ENCODE measurements at places on chromosomes 16 and 17.

DNA sequence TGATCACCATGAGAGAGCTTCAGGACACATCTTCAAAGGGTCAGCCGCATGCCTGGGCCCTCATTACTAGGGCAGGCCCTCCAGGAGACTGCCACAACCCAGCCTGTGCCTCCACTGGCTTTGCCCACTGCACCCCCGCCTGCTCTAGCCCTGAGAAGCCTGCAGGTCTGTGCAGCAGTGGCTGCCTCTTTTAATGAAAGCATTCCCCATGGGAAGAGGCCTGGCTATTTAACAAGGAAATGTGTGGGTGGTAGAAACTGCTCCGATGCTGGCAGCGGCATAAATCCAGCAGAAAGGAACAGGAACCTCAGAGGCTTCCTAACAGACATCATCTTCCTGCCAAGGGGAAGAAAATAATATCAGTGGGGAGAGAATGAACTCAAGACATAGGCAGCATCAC, 375 bp upstream of the KRT32 start:
- H3K4me1 ChIP-seq, result no peaks in the 10 kb centered on the region
- DNase-seq, result no peak
- H3K27me3 ChIP-seq, result no peaks in the 10 kb centered on the region
- no peaks in the 10 kb centered on the region for H3K36me3 ChIP-seq

DNA sequence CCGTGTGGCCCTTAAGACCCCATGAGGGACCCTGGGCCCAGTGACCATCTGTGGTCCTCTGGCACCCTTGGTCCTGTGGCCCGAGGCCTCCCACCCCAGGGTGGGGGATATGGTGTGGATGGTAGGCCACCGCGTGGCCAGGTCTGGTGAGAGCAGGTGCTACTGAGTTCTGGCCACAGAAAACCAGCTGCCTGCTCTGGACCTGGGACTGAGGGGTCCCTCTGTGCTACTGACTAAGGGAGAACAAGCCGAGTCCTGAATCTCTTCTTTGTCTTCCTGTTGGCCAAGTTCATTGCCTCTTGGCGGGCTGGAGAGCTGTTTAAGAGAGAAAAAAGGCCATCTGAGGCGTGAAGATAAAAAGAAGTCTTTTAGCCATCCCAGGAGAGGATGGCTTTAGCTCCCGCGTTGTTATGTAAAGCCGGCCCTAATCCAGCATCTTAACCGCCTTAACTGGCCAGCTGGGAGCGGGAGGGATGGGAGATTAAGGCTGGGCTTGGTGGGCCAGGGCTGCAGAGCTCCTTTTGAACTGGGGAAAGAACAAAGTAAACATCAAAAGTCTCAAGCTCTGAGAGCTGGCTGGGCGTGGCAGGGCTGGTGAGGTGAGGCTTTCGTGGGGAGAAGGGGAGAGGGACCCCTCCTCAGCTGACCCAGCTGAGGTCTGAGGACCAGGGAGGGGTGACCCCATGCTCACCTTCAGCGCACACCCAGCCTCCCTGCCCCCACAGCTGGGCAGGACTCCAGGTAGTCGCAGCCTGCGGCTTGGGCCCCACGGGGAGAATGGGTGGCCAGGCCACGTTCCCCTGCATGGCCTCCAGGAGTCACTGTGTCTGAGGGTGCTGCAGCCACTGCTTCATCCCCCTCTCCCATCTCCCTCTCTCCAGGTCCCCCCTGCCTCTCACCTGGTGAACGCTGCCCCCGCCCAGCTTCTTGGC, 62.4 kb downstream of the NKD1 start:
- DNase-seq, result no peak
- no peaks in the 10 kb centered on the region for H3K36me3 ChIP-seq
- H3K4me3 ChIP-seq, result no peak overlapping the region

DNA sequence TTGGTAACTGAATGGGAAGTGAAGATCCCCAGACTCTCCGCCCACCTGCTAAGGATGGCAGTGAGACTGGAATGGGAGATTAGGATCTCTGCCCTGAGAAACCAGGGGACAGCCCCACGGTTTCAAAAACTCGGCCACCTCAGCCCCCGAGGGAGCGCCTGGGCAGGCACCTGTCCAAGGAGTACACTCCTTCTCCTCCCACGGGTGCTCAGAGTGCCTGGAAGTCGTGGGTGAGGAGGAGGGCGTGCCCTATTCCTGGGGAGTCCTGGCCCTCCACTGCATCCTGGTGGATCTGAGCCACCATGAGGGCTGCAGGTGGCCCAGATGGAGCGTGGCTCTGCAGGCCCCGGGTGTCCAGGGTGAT, 78.5 kb downstream of the MGAT5B start:
- no peaks in the 10 kb centered on the region for H3K4me1 ChIP-seq
- no peak overlapping the region for H3K4me3 ChIP-seq
- no peak for DNase-seq

- no peak overlapping the region for H3K4me3 ChIP-seq
- H3K4me1 ChIP-seq, result no peaks in the 10 kb centered on the region
- peaks cover 25% of the 10 kb centered on the region for H3K36me3 ChIP-seq
- H3K27me3 ChIP-seq, result no peaks in the 10 kb centered on the region
- no peak for DNase-seq
These were observed 78.1 kb downstream of the TIMM22 start for GRCh38 chr17:1074886-1075605.

GRCh38 chr17:47895347-47895855, 635 bp upstream of the SP2 start:
- no peaks in the 10 kb centered on the region for H3K27me3 ChIP-seq
- H3K36me3 ChIP-seq, result peaks cover 15% of the 10 kb centered on the region
- H3K4me3 ChIP-seq, result peak overlapping the region; percentile 75

- H3K4me3 ChIP-seq, result no peak overlapping the region
- no peak for DNase-seq
- H3K4me1 ChIP-seq, result peaks cover 13% of the 10 kb centered on the region
- H3K36me3 ChIP-seq, result peaks cover 38% of the 10 kb centered on the region
These were observed 57.2 kb downstream of the WDR45B start for GRCh38 chr17:82590881-82591539.

GRCh38 chr17:12422651-12423050, 243.0 kb upstream of the MYOCD start:
- no peak overlapping the region for H3K4me3 ChIP-seq
- DNase-seq, result no peak
- no peak overlapping the region for H3K27ac ChIP-seq
- H3K27me3 ChIP-seq, result no peaks in the 10 kb centered on the region
- H3K36me3 ChIP-seq, result no peaks in the 10 kb centered on the region

- no peaks in the 10 kb centered on the region for H3K4me1 ChIP-seq
- no peak overlapping the region for H3K27ac ChIP-seq
- H3K27me3 ChIP-seq, result no peaks in the 10 kb centered on the region
- no peaks in the 10 kb centered on the region for H3K36me3 ChIP-seq
- no peak overlapping the region for H3K4me3 ChIP-seq
- DNase-seq, result no peak
These were observed 44.7 kb downstream of the CRISPLD2 start for GRCh38 chr16:84864326-84864955.

DNA sequence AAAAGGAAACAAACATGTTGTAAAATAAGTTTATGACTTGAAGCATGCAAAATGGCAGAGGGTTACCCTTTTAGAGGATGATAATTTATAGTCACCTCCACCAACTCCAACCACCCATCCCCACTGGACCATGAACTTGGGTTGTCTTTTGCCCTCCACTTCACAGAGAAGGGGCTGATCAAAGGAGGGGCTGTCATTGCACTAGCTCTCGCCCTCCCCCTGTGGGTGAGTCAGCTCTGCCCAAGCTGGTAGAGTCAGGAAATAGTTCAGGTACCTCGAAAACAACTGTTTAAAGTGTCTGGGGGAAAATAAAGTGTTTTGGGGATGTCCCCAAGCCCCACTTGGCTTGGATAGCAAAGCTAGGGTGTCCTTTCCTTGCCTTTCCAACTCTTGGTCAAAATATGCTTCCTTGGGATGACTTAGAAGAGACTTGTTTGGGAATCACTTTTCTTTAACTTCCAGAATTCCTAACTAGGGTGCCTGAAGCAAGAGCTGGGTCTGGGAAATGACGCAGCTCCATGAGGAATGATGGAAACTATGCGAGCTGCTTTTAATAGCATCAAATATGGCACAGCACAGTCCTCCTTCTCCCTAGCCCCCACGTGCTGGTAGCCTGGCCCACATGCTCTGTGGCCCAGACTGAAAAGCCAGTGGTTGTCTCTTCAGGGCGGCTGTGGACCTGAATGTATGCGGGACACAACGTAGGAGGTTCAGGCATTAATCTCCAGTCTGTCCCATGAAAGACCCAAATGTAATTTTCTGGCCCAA, 40.7 kb downstream of the TBX4 start:
- no peaks in the 10 kb centered on the region for H3K36me3 ChIP-seq
- no peak for DNase-seq
- H3K27ac ChIP-seq, result no peak overlapping the region
- H3K27me3 ChIP-seq, result peaks cover 23% of the 10 kb centered on the region
- H3K4me1 ChIP-seq, result no peaks in the 10 kb centered on the region

DNA sequence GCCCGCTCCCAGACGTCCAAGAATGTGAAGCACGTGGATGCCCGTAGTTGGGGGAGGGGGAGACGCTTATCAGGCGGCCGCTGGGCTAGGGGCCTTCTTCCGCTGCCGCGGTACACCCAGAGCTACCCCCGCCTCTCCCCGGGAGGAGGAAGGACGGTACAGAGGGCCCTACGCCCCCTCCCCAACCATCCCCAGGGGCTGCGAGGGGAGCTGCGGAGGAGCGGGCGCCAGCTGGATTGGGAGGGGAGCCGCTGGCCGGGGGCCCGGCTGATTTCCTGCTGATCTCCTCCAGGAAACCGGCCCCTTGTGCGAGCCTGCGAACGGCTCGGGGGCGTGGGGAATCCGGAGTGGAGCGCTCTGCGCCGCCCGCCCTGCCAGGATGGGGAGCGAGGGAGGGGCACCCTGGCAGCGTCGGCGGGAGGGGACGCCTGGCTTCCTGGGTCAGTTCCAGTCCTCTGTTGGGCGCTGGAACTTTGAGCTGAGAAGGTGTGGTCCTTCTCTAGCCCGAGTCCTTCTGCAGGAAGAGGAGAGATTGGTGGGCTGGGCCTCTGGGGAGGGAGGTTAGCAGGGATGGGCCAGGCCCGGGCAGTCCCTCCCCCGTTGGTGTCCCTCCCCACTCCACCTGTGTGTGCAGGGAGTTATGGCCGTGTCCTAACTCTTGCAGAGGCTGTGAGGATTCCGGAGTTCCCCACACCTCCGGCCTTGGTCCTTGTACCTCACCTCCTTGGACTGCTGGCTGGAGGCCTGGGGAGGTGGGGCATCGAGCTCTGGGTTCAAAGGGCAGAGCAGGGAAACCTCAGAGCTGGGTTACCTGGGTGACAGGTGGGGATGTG, 19.2 kb downstream of the GJD3 start:
- H3K4me1 ChIP-seq, result peaks cover 95% of the 10 kb centered on the region
- no peaks in the 10 kb centered on the region for H3K36me3 ChIP-seq
- DNase-seq, result no peak

DNA sequence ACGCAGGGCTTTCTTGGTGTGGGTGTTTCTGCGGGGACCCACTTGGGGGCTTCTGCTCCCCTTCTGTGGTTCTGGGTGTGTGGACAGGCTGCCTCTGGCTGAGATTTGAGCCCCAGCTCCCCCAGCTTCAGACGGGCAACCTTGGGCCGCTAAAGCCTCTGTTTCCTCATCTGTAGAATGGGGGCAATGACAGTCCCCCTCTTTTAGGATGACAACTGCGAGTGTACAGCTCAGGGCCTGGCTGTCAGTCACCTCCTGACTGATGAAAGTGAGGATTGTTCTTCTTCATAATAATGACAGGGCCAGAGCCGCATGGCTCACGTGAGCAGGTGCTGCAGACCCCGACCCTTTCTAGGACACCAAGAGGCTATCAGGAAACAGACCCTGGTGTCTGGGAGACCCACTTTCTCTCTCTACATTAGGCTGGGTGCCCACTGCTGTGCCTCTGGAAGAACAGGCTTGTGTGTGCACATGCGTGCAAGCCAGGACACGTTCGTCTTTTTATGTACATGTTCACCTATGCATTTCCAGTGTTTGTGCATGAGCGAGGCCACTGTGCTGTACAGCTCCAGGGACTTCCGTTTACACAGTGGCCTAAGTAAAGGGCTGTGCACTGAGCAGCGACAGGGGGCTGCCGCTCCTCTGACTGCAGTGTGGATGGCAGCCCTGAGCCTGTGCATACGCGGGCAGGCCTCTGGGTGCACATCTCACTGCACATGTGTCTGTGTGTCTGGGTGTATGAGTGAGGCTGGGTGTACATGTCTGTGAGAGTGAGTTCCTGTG, 4.6 kb downstream of the SPNS3 start:
- H3K27ac ChIP-seq, result no peak overlapping the region
- no peaks in the 10 kb centered on the region for H3K36me3 ChIP-seq
- peaks cover 45% of the 10 kb centered on the region for H3K4me1 ChIP-seq
- no peaks in the 10 kb centered on the region for H3K27me3 ChIP-seq

DNA sequence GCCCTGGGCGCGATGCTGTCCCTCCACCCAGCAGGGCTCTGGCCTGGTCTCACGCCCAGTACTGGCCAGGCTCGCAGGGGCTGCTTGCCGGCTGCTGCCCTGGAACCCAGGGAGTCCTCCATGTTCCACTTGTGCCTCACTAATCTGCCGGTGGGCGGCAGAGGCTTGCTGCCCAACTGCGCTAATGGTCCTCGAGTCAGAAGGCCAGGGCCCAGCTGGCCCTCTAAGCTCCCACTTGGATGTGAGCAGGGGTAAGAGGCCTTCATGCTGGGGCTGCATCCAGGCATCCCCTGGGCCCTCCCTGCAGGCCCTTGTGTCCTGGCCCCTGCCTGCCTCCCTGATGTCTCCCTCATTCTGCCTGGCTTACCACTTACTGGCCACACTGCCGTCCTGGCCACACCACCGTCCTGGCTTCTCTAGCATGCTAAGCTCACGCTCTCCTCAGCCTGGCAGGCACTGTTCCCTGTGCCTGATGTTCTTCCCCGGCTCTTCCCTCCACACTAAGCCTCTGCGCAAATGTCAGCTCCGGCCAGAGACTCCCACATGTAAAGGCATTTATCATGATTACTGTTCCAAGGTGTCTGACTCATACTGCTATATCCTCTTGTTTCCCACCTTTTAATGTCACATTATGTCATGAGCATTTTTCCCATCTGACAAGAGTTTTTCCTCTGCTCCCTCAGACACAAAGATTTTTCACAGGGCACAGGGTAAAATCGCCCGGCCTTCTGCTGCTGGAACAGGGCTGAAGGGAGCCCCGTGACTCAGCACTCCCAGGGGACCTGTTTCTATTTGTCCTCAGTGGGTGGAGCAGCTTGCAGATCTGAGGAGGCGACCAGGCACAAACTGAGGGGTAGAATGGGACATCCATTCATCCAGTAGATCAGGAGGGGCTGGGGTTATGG, 15.9 kb downstream of the B9D1 start:
- no peak overlapping the region for H3K4me3 ChIP-seq
- H3K36me3 ChIP-seq, result no peaks in the 10 kb centered on the region
- DNase-seq, result no peak
- H3K27ac ChIP-seq, result no peak overlapping the region
- H3K27me3 ChIP-seq, result no peaks in the 10 kb centered on the region
